ENCODE measurements at places on chromosomes 12 and 14. TPM values are rescaled to one million over a fixed set of nuclear protein-coding genes. Genes with fewer than 3 reads are reported as not detected.

DNA sequence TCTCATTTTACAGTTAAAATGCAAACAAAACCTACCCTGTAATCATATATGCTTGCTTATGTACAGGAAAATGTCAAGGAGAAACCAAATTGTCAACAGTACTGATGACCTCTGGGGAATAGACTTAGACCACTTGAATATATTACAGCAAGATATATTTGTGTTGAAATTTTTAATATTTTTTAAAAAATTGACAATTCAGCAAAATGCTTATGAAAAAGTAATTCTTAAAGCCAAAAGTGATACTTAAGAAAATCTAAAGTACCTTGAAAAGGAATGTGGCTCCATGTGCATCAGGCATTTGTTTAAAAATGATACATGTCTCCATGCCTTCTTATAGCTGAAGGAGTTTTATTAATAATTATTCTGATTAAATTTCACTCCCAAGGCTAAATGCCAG lies 49.2 kb downstream of the PTPN21 start:
- no peak for DNase-seq

DNA sequence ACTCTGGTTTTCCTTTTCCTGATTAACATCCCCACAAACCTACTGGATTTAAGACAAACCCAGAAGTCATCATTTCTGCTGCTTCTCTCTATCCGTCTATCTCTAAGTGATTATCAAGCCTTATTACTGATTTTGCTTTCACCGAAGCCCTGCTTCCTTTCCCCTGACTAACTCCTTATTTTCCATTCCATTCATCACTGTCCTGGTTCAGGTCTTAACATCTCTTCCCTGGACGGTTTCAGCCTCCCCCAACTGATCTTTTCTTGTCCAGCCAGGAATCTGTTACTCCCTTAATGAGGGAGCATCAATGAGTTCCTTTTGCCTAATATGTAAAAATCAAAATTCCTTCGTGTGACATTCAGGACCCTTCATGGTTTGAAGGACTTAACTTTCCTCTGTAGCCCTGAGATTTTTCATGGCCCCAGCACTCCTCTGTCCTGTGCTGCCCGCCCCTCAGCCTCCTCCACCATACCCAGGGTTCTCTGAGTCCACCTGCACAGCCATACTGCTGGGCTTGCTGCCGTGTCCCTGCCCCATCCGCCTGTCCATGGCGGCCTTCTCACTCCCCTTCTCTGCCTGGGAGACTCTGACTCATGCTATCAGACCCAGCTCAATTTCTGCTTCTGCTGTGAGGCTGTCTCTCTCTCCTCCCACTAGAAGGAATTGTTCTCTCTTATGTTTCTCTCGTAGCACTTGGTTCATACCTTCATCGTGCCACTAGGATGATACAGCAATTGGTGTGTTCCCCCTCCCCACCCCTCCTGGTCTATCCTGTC lies 167.8 kb upstream of the HIF1A start:
- DNase-seq: no peak

DNA sequence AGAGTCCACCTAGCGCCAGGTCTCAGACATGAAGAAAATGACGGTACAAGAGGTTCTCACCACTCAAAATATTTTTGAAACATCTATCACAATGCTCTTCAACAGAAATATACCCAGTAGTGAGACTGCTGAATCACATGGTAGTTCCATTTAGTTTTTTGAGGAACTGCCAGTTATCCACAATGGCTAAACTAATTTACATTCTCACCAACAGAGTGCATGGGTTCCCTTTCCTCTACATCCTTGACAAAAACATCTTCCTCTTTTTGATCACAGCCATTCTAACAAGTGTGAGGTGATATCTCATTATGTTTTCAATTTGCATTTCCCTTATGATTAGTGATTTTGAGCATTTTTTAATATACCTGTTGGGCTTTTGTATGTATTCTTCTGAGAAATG lies 5.7 kb upstream of the GPR65 start:
- DNase-seq: no peak

DNA sequence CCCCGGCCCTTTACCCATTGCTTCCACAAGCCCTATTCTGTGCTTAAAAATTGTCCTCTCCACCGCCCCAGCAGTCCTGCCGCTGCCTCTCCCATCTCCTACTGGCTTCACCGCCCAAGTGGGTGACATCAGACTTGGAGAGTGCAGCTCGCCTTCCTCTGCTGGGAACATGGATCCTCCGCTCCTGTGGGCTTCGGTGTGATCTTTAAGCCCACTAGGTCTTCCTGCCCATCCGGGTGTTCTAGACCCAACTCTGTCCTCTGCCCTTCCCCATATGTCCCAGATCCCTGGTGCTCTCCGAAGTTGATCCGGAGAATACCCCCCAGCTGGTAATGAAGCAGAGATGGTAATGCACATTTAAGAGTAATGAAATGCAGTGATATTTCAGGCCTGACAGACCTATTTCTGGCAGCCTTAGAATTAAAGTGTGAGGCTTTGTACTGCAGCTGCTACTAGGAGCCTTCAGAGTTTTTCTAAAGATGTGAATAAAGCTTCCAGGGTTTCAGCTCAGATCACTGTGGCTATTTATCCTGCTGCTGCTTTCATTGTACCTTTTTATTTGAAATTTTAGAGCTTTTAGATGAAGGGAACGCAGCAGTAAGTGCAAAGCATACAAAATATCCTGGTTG lies 22.9 kb upstream of the CTDSP2 start:
- DNase-seq: no peak

DNA sequence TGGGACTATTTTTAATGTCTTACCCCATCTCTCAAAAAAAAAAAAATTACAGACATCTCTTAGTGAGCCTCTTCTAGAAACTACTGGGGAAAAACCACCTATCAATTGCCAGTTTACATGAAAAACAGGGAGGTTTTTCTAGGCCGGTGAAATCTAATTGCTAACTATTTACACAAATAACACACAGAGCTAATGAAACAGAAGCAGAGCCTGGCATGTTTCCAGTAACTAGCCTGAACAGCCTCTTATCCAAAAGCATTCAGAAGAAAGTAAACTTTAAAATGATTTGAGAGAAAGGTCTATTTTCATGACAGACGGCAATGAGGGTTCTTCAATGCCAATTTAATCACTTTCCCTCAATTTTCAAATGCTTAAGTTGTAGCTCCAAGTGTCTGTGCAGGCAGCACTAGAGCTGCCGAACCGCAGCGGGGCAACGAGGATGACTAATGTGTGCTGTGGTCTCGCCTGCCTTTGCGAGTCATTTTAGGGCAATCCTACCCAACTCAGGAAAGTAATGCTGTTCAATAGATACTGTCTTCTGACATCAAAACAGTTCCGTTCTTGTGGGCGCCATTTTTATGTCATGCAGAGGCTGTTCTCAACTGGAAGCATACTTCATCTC lies 84.6 kb downstream of the SETD3 start:
- no peak for DNase-seq

DNA sequence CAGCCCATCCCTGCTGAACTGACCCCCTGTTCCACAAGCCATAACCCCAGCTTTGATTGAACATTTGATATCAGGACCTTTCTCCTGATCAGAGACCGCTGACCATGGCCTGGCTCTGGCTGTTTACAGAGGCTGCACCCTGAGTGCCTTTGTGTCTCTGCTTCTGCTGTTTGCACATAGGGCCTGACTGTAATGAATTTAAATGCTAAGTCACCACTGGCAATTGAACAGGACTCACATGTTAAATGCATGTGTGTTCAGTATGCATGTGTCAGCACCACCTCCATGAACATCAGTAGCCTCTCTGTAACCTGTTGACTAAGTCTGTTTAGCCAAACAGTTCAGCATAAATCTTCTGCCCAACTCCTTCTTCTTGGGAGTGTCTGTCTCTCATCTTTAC lies 690.3 kb downstream of the TMEM121 start:
- DNase-seq: no peak

The SLC38A2 gene
- 122 TPM for polyA plus RNA-seq

- DNase-seq: no peak
Measured at GRCh38 chr12:49702009-49702408, 5.2 kb downstream of the FMNL3 start.

GRCh38 chr12:113649256-113649830 lies 177.7 kb upstream of the LHX5 start:
- DNase-seq: no peak

The IL26 gene
- polyA plus RNA-seq: not detected

All from naive thymus-derived CD4-positive, alpha-beta T cell (primary cell).